ENCODE measurements at places on chromosomes 2 and 18.

DNA sequence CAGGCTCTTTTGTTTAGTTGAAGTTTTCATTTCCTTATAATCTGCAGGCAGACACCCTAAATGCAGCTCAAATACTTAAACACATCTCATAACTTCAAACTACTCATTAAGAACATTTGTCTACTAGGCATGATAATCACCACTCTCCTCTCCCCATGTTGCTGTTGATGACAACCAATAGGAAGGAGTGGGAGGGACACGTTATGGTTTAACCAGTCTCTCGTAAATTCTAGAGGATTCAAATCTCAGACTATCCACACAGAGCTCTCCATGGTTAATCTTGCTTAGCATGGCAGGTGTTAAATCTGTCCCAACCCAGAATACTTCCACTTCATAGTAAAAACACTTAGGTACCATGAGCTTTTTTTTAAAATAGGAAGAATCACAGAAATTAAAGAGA, 127.4 kb upstream of the AQP4 start:
- no peak for DNase-seq

DNA sequence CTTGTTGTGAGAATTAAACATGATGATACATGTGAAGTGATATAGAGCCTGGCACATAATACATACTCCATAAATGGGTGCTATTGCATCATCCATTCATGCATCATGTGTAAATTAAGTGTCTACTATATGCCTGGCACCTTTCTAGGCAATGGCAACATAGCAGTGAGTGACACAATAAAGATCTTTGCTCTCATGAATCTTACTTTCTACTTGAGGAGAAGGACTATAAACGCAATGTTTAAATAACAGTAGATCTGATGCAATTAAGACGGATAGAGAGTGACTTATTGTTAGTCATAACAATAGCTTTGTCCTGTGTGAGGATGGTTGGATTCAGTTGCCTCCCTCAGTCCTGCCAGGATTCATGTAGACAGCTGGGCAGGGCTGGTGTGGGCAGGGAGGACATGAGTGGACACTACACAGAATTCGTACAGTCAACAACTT, 88.4 kb upstream of the NPAS2 start:
- no peak for DNase-seq

DNA sequence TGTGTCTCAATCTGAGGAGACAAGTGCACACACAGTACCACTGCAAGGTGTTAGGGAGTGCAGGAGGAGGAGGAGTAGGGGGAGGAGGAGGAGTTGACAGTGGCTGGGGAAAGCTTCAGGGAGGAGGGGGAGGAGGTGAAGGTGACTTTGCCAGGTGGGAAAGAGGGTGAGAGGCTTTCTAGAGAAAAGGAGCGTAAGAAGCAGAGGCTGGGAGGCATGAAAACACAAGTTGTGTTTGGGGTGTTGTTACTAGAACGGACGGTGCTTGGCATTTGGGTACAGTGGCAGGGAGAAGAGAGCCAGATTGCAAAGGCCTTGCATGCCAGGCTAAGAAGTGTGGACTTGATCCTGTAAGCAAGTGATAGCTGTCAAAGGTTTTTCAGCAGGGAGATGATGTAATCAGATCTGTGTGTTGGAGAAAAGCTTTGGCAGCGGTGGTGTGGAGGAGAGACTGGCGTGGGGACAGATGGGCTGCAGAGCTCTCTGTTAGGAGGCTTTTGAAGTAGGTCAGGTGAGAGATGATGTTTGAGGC, 16.2 kb downstream of the TANC1 start:
- DNase-seq: no peak

GRCh38 chr2:42316910-42317309, 44.1 kb downstream of the COX7A2L start:
- no peak for DNase-seq

DNA sequence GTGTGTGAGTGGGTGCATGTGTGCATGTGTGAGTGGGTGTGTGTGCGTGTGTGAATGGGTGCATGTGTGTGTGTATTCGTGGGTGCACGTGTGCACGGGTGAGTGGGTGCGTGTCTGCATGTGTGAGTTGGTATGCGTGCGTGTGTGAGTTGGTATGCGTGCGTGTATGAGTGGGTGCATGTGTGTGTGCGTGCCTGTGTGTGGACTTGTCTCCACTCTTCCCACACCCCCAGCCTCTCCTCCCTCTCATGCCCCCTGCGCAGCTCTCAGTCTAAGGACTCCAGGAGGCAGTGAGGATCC, 5.1 kb upstream of the OTOF start:
- no peak for DNase-seq

- no peak for DNase-seq
These were observed 34.8 kb upstream of the RND3 start for GRCh38 chr2:150522269-150522668.

DNA sequence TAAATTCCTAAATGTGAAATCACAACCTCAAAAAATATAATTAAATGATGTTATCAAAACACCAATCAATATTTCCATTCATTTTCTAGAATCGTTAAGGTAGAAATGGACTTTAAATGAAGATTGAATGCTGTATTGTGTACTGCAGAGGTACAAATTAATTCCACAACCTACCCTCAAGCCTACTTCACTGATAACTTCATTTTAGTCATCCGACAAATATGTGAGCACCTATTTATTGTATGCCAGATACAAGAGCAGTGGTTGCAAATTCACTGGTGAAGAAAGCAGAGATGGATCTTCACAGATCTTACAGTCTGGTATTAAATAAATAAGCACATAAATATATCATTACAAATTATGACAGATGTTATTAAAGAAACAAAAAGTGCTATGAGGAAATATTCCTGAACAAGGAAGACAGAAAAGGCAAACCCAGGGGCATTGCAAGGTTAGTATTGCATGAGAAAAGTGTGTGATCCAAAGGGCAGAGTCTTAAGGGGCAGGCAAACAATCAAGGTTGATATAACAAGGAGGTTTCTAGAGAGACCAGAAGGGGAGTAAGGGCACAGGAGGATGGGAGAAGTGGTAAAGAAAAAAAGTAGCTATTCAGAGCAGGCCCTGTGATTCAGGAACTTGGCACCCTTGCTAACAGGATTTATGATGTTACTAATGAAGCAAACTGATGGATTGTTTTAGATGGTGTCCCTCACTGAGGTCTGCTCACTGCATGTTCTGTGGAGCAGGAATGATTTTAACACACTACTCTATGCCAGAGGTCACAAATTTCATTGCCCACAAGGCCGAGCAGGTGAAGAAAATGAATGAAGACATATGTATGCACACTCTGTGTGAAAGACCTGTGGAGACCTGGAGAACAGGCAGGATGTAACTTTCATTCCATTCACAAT, 128.0 kb upstream of the CCDC150 start:
- no peak for DNase-seq

DNA sequence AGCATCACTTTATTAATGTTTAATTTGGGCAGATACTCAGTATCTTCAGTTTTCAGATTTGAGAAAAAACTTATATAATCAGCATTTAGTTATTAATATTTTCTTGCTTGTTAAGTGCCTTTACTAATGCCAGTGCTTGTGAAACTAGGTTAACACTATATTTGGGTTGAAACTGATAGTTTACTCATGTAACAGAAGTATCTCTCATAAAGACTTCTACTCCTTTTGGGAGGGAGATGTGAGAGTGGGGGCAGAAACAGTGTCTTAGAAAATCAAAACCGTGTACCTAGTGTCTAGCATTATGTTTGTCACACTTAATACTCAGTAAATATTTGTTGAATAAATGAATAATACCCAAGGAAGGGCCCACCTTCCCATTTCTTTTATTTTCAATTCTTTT, 129.5 kb downstream of the MSTN start:
- no peak for DNase-seq

DNA sequence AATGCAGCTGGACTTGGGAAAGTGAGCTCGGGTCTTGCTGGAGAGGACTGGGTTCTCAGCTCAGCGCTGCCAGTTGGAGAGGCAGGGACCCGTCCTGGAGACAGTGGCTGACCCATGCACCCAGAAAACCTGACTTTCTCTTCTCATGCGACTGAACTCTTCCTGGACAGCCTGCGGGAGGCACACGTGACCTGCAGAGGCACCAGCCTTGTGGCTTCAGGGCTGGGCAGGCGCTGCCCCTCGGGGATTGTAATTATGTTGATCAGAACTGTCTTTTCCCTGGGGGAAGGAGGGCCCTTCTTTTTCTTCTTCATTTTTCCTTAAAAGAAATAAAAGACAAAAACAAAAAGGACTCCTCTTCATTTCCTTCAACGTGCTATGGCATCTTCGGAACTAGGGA, 198.1 kb downstream of the VAPA start:
- no peak for DNase-seq

Measured in activated CD8-positive, alpha-beta memory T cell treated with anti-CD3 and anti-CD28 coated beads for 24 hours (primary cell).